Fibroblast of skin of left quadriceps (primary cell): ENCODE measurements at places on chromosomes 16 and 17.

GRCh38 chr16:2765462-2766404 is 11.3 kb downstream of the ELOB start:
- no peak for DNase-seq

DNA sequence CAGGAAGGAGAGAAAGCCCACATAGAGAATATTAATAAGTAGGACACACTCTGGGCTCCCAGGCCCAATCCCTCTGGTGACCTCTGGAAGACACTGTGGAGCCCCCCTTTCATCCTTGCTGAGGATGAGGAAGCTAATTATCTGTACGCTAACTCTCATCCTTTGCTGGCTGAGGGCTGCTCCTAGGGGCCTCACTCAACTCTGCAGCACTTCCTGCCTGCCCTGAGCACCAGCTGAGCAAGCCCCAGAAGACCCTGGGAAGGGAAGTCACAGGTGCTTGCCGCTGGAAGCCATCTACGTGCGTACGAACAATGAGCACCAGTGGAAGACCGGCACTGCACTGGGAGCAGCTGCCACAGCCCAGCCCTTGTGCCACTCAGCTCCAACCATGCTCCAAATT is 145.8 kb upstream of the CDH5 start:
- DNase-seq, result no peak

DNA sequence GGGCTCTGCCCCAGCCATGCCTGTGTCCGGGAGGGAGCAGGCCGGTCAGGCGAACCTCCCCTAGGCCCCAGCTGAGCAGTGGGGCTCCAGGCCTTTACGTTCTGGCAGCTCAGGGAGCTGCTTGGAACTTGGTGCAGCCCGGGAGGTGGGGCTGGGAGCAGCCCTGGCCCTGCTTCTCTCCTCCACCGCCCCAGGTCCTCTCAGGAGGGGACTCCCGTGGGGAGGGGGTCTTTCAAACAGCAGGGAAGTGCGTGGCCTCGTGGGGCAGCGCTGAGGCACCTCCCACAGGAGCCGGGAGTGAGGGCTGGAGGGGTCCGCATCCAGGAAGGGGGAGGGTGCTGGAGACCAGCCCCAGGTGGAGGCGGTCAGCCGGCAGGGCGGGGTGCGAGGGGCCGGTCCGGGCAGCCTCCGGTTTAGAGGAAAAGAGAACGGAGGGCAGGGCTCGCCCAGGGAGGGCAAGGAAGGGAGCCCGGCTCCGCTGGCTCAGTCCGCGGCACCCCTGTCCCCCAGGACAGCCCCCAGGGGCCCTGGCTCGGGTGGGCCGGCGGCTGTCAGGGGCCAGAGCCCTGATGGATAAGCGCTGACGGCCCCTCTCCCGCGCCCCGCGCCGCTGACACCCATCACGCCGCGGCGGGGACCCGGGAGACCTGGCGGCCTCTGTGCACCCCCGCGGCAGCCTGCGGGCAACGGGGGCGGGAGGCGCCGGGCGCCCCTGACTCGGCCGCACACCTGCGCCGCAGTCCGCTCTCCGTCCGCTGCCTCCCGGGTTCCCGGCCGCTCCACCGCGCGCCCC is 587 bp upstream of the PRR35 start:
- DNase-seq, result no peak

DNA sequence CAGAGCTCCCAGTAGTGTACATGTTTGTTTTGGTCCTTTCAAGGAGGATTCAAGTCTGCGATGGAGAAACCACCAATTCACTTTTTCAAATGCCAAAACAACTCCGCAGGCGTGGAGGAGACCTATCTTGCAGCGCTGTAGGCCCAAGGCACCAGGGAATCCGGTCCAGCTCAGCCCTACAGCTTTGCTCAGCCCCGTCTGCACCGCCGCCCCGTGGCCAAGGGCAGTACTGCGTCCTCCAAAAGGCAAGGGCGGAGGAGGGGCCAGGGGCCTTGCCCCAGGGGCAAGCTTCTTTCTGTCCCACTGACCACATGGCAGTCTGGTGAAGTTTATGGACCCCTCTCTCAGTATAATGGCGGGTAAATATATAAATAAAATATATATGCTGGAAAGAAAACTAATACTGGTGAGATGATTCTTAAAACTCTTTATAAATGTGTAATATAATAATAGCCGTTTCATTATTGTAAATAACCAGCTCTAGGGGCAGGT is 709 bp upstream of the CD300LG start:
- DNase-seq, result peak; percentile 37

GRCh38 chr17:60362329-60362728 is 29.6 kb downstream of the USP32 start:
- DNase-seq, result no peak

DNA sequence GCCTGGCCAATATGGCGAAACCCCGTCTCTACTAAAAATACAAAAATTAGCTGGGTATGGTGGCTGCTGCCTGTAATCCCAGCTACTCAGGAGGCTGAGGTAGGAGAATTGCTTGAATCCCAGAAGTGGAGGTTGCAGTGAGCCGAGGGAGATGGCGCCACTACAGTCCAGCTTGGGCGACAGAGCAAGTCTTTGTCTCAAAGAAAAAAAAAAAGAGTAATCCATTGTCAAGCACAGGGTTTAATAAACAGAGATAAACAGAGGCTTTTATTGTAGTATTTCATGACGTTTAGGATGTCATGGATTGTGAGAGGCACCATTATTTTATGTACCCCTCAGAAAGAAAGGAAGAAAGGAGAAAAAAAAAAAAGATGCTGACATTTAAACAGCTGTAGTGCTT is 75.2 kb upstream of the RNU2-1 start:
- no peak for DNase-seq

- no peak for DNase-seq
Measured at GRCh38 chr17:4150096-4150495, 7.1 kb downstream of the CYB5D2 start.

GRCh38 chr16:53111078-53111791 is 56.4 kb downstream of the CHD9 start:
- no peak for DNase-seq

- DNase-seq, result no peak
Measured at GRCh38 chr17:42429726-42430447, 6.8 kb upstream of the CAVIN1 start.

DNA sequence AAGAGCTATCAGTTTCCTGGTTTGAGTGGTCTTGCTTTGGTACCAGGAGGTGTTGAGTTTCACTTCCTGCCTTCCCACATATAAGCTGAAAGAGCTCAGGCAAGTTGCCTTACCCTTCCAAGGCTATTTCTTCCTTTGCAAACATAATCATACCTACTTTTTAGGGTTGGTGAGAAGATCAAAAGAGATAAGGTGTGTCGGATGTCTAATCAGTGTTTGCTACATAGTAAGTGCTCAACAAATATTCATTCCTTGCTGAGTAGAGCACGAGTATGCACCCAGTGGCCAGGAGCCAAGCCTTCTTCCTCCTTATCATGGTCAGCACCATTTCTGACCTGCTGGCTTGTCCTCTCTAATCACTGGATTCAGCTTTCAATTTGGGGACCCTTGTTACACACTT is 12.7 kb upstream of the TMEM98 start:
- DNase-seq, result no peak

DNA sequence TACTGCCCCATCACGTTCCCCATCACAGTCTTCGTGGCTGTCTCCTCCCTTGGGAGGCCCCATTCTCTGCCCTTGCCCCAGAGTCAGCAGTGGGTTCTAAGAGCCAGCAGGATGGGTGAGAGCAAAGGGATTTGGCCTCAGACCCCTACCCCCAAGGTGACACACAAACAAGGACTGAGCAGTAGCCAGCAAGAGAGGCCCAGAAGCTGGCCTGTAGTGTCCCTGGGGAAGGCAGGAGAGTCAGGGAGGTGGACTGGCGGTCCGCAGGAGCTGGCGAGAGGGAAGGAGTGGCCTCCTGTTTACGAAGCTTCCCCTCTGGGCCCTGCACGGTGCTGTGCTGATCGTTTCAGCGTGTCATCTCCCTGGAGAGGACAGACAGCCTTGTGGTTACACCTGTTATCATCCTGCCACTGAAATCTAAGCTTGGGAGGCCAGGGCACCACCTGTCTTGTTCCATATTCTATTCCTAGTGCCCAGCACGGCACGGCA is 8.4 kb downstream of the WDR81 start:
- DNase-seq, result no peak
